ENCODE measurements at places on chromosomes 3 and 15.

GRCh38 chr15:96170979-96171739 is 159.3 kb upstream of the NR2F2 start:
- no peak for DNase-seq

DNA sequence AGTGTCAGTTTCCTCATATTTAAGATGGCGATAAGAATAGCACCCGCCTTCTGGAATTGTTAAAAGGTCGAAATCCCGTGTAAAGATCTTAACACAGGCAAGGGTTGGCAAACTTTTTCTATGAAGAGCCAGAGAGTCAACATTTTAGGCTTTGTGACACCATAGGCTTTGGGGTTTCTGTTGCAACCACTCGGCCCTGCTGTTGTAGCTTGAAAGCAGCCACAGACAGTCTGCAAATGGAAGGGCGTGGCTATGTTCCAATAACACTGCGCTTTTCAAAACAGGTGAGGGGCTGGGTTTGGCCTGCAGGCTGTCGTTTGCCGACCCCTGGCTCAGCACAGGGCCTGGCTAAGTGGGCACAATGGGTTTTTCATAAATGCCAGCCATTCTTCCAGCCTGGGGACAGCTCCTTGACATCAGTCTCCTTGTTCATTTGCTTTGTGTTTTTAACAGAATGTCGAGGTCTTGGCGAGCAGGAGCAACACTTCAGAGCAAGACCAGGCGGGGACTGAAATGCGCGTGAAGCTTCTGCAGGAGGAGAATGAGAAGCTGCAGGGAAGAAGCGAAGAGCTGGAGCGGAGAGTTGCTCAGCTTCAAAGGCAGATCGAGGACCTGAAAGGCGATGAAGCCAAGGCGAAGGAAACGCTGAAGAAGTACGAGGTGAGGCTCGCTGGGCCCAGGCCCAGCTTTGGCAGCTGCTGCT is 75.2 kb upstream of the MYZAP start:
- DNase-seq, result no peak

DNA sequence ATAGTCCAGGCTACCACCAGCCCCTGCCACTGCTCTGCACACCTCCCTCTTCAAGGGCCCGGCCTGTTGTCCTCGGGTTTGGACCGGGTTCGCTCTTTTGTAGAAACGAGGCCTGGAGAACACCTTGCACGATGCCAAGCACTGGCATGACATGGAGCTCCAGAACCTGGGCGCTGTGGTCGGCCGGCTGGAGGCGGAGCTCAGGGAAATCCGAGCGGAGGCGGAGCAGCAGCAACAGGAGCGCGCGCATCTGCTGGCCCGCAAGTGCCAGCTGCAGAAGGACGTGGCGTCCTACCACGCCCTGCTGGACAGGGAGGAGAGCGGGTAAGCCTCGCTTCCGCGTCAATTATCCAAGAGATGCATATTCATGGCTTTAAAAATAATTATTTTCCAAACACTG is 72.4 kb downstream of the BFSP2 start:
- DNase-seq, result no peak

GRCh38 chr3:178949896-178950295 is 121.7 kb downstream of the ZMAT3 start:
- DNase-seq, result no peak

DNA sequence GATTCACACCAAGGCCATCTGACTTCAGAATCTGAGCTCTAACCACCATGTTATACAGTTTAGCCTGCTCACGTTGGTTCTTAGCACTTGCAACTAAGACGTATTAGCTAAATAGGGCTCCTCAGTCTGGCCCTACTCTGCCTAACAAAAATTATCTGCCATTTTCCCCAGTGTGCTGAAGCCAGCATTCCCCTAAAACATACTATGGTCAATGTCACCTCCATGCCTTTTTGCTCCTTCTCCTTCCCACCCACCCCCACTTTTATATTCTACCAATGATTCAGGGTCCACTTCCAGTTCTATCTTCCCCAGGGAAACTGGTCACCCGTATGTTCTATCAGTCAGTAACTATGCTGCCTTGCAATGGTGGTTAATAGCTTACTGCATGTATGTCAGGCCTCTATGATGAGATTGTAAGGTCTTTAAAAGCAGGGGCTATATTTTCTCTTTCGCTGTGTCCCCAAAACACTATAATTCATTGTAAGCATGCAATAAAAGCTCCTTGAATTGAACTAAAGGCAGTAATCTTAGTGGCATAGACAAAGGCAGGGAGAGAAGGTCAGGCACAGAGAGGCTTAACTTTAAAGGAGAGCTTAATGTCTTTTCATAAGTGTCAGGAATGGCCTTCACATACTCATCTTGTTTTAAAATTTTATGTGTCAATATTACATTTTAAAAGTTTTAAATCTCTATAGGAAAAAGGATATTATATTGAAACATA is 23.3 kb downstream of the POPDC2 start:
- no peak for DNase-seq

Measured in progenitor cell of endocrine pancreas (in vitro differentiated cells).